Activated CD8-positive, alpha-beta T cell treated with anti-CD3 and anti-CD28 coated beads, Interleukin-2, amount 10 ng/mL, durations not matched to agents 7 days and 5 days (primary cell): ENCODE measurements at places on chromosomes 13 and 19.
A peak's percentile ranks its signal among the peaks of the same experiment; 100 is the strongest.

- no peaks in the 10 kb centered on the region for H3K36me3 ChIP-seq
- no peak for DNase-seq
- H3K4me3 ChIP-seq: no peak overlapping the region
These were observed 863.9 kb upstream of the GPC6 start for GRCh38 chr13:92362717-92363116.

GRCh38 chr13:43920965-43921674 is 41.4 kb downstream of the LACC1 start:
- peaks cover 21% of the 10 kb centered on the region for H3K27me3 ChIP-seq
- no peaks in the 10 kb centered on the region for H3K4me1 ChIP-seq
- no peak overlapping the region for H3K4me3 ChIP-seq
- no peak overlapping the region for H3K27ac ChIP-seq
- DNase-seq: no peak

DNA sequence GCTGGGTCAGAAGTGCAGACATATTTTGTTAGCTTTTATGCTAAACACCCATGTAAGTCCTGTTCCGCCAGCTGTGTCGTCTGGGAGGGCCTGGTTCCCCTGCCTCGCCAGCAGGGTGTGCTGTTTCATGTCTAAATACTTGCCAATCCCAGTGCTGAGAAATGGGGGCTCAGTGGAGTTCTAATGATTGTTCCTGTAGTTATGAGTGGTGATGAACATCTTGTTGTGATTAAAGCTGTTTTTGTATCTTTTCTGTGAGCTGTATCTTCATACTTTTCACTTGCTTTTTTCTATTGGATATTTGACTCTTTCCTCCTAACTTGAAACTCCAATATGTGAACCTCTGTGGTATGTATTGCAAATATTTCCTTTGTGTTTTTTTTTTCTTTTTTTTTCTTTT is 32.7 kb downstream of the KDM4B start:
- H3K27ac ChIP-seq: no peak overlapping the region
- H3K4me1 ChIP-seq: no peaks in the 10 kb centered on the region
- peak; percentile 49 for DNase-seq

GRCh38 chr13:75513271-75513670 is 24.4 kb downstream of the COMMD6 start:
- no peak overlapping the region for H3K27ac ChIP-seq
- no peak overlapping the region for H3K4me3 ChIP-seq
- H3K27me3 ChIP-seq: peaks cover 4% of the 10 kb centered on the region
- H3K36me3 ChIP-seq: no peaks in the 10 kb centered on the region
- no peak for DNase-seq

- no peak overlapping the region for H3K27ac ChIP-seq
- no peak overlapping the region for H3K4me3 ChIP-seq
- H3K4me1 ChIP-seq: peaks cover 7% of the 10 kb centered on the region
These were observed 13.3 kb upstream of the ZNF57 start for GRCh38 chr19:2887391-2887914.

- H3K36me3 ChIP-seq: peaks cover 2% of the 10 kb centered on the region
- H3K4me3 ChIP-seq: no peak overlapping the region
- H3K27me3 ChIP-seq: no peaks in the 10 kb centered on the region
- H3K27ac ChIP-seq: no peak overlapping the region
- H3K4me1 ChIP-seq: peaks cover 68% of the 10 kb centered on the region
- no peak for DNase-seq
These were observed 416 bp upstream of the DOCK9 start for GRCh38 chr13:98978280-98978679.

GRCh38 chr13:40356011-40356410 is 310.4 kb downstream of the FOXO1 start:
- DNase-seq: no peak
- H3K4me1 ChIP-seq: no peaks in the 10 kb centered on the region
- H3K27me3 ChIP-seq: no peaks in the 10 kb centered on the region
- H3K4me3 ChIP-seq: no peak overlapping the region

DNA sequence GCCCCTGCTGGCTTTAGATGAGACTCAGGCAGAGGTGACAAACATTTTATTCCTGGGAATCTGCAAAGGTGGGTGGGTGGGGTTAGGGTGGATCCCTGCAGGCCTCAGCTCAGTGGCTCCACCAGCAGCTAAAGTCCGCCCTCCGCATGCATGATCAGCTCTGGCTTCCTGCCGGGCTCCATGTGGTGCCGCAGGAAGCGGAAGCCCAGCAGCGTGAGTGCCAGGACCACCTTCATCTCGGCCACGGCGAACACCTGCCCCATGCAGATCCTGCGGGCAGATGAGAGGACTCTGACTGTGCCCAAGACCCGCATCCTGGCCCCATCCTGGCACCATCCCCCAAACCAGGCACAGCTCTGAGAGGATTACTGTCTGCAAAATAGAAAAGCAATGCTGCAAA is 26.3 kb downstream of the CYP4F2 start:
- peaks cover 45% of the 10 kb centered on the region for H3K4me1 ChIP-seq
- DNase-seq: peak; percentile 57
- no peaks in the 10 kb centered on the region for H3K36me3 ChIP-seq
- H3K27me3 ChIP-seq: peaks cover 19% of the 10 kb centered on the region
- H3K4me3 ChIP-seq: peak overlapping the region; percentile 5

DNA sequence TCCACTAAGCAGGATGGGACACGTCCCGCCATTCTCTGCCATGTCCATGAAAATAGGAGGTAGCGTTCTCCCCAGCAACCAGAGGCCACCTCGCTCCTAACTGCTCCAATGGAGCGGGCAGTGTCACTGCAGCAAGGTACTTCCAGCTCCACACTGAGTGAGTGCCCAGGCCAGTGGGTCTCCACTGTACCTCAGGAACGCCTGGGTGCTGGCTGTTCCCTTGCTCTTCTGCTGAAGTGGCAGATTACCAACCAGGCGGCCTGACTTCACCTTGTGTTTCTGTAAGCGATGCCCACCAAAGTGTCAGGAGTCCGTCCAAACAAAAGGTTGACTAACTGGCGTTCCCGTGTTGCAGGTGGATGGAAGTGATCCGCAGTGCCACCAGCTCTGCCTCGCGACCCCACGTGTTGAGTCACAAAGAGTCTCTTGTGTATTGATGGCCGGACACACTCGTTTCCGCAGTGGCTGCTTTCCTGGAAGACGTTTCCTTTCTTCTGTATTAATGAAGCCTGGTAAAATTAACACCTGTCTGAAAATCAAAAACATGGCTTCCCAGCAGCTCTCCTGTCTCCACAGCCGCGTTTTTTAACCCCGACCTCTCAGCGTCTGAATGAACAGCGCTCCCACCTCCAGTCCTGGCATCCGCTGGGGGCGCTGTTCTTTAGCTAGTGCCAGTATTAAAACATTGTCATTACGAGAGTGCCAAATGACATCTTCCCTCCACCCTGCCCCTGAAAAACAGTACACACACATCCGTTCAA is 128.8 kb downstream of the STK24 start:
- DNase-seq: no peak
- no peak overlapping the region for H3K4me3 ChIP-seq
- peak overlapping the region; percentile 36 for H3K27ac ChIP-seq
- H3K36me3 ChIP-seq: peaks cover 40% of the 10 kb centered on the region
- no peaks in the 10 kb centered on the region for H3K27me3 ChIP-seq

- no peak for DNase-seq
- H3K4me3 ChIP-seq: peak overlapping the region; percentile 6
- peaks cover 67% of the 10 kb centered on the region for H3K4me1 ChIP-seq
- H3K36me3 ChIP-seq: peaks cover 26% of the 10 kb centered on the region
These were observed 1.7 kb downstream of the ERCC1 start for GRCh38 chr19:45421947-45422498.

DNA sequence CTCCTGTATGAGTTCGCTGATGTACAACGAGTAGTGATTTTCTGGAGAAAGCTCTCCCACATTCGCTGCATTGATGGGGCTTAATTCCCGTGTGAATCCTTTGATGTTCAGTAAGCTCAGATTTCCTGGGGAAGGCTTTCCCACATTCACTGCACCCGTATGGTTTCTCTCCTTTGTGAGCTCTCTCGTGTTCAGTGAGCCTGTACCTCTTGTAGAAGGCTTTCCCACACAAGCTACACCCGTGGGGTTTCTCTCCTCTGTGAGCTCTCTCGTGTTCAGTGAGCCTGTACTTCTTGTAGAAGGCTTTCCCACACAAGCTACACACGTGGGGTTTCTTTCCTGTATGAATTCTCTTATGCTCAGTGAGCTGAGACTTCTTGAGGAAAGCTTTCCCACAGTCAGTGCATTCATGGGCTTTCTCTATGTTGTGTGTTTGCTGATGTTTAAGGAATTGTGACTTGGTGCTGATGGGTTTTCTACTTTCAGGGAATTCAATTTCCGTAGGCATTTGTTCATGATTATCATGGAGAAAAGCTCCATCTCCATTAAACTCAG is 3.5 kb upstream of the ZNF577 start:
- H3K27me3 ChIP-seq: no peaks in the 10 kb centered on the region
- no peak overlapping the region for H3K27ac ChIP-seq
- H3K36me3 ChIP-seq: peaks cover 95% of the 10 kb centered on the region
- no peak for DNase-seq

GRCh38 chr13:108643646-108644353 is 14.4 kb downstream of the MYO16 start:
- H3K4me1 ChIP-seq: no peaks in the 10 kb centered on the region
- no peaks in the 10 kb centered on the region for H3K36me3 ChIP-seq
- no peak overlapping the region for H3K27ac ChIP-seq

DNA sequence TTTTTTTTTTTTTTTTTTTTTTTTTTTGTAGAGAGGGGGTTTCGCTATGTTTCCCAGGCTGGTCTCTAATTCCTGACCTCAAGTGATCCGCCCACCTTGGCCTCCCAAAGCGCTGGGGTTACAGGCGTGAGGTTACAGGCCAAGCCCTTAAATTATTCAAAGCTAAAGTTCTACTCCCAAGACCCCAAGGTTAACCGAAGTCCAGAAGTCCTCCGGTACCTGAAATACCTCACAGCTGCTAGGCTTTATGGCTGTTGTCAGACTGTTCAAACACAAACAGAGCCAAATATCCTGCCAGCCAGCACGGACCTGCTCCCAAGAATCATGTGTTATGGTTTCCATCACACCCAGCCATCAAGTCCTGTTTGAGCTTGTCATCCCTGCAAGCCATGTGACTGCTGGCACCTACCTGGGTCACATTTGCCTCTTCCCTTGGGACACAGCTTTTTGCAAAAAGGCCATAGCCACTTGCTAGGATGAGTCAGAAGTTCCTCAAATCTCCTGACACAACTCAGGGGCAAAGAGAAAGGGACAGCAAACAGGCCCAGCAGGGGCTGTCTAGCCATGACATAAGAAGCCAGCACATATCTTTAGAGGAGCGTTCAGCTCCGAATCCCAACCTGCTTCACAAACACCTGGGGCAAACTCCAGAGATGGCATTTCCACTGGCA is 129.9 kb downstream of the FOXO1 start:
- no peaks in the 10 kb centered on the region for H3K36me3 ChIP-seq
- H3K4me1 ChIP-seq: peaks cover 13% of the 10 kb centered on the region
- DNase-seq: no peak
- H3K27ac ChIP-seq: no peak overlapping the region
- no peaks in the 10 kb centered on the region for H3K27me3 ChIP-seq
- no peak overlapping the region for H3K4me3 ChIP-seq

GRCh38 chr13:111659842-111660241 is 339.4 kb downstream of the TEX29 start:
- no peak overlapping the region for H3K27ac ChIP-seq
- no peak for DNase-seq
- no peaks in the 10 kb centered on the region for H3K36me3 ChIP-seq
- no peaks in the 10 kb centered on the region for H3K4me1 ChIP-seq
- H3K27me3 ChIP-seq: no peaks in the 10 kb centered on the region

DNA sequence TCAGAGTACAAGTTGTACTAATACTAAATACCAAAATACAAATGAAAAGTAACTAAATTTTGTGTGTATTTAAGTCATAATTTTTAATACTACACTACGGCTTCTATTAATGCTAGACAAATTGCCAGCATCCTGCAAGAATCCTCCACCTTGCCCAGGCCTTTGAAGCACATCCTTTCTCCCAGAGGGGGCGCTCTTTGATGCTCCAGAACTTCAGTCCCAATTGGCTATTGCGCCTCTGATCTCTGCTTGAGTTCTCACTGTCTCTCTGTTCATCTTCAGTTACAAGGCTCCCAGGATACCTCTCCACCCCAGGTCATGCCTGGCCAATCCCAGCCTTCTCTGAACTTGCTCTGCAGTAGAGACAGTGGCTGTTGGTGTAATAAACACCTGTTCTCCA is 141.0 kb downstream of the DCLK1 start:
- H3K36me3 ChIP-seq: no peaks in the 10 kb centered on the region
- no peak overlapping the region for H3K4me3 ChIP-seq
- DNase-seq: no peak
- H3K27me3 ChIP-seq: no peaks in the 10 kb centered on the region

DNA sequence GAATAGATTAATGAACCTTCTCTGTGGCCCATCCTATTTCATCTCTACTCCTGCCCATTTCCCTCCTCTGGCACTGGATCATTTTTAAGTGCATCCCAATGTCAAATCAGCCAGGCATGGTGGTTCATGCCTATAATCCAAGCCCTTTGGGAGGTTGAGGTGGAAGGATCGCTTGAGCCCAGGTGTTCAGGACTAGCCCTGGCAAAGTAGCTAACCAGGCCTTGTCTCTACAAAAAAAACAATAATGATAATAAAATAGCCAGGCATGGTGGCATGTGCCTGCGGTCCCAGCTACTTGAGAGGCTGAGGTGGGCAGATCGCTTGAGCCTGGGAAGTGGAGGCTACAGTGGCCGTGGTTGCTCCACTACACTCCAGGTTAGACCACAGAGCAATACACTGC is 517.0 kb downstream of the MYO16 start:
- peaks cover 6% of the 10 kb centered on the region for H3K27me3 ChIP-seq
- no peak overlapping the region for H3K4me3 ChIP-seq
- H3K36me3 ChIP-seq: no peaks in the 10 kb centered on the region
- no peaks in the 10 kb centered on the region for H3K4me1 ChIP-seq
- DNase-seq: no peak

GRCh38 chr13:103308667-103309066 is 242.4 kb upstream of the SLC10A2 start:
- H3K27ac ChIP-seq: no peak overlapping the region
- no peaks in the 10 kb centered on the region for H3K36me3 ChIP-seq
- no peaks in the 10 kb centered on the region for H3K27me3 ChIP-seq
- no peak overlapping the region for H3K4me3 ChIP-seq
- no peaks in the 10 kb centered on the region for H3K4me1 ChIP-seq

GRCh38 chr13:43686557-43686956 is 100.2 kb downstream of the ENOX1 start:
- H3K27ac ChIP-seq: no peak overlapping the region
- H3K27me3 ChIP-seq: peaks cover 6% of the 10 kb centered on the region
- no peak for DNase-seq
- H3K36me3 ChIP-seq: no peaks in the 10 kb centered on the region
- no peak overlapping the region for H3K4me3 ChIP-seq
